NCI-H446 (cell line): ENCODE measurements at places on chromosomes 3 and 15.

GRCh38 chr3:134802428-134803050 is 7.5 kb downstream of the EPHB1 start:
- DNase-seq = no peak

- no peak for DNase-seq
Observed at GRCh38 chr3:195251336-195252065, 19.5 kb downstream of the XXYLT1 start.

GRCh38 chr3:171565481-171566058 is 105.4 kb upstream of the TNIK start:
- DNase-seq = peak; percentile 43

DNA sequence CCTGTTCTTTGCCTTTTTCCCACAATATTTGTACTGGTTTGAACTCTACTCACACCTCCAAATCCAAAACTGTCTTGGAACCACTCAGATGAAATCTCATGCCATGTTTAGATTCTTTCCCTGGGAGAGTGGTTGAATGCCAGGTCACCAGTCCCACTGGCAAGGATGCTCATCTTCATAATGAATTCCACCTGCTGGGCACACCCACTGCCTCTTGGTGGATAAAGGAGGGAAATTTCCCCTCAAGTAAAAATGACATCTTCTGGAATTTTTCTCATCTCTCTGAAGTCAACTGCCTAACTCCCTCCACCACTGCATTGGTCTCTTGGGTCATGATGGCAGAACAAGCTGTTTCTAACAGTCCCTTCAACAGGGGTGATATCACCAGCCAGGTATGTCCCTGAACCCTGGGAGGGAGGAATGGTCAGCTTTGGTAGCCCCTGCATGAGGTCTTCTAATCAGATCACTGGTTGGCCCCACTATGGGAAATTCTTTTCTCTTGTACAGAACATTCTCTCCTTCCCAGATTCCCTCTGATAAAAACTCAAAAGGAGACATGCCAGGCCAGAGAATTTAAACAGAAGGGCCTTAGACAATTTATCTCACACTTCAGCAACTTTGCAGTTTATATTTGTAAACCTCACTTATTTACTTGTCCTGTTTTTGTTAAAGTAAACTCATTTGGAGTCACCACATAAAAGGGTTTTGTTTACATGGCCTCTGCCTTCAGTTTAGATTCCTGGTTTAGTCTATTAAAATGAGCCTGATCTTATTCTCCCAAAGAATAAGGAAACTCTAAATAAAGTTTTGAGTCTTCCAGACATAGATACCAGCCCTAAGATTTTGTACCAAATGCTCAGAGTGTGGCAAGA is 143.4 kb downstream of the WNT5A start:
- no peak for DNase-seq

DNA sequence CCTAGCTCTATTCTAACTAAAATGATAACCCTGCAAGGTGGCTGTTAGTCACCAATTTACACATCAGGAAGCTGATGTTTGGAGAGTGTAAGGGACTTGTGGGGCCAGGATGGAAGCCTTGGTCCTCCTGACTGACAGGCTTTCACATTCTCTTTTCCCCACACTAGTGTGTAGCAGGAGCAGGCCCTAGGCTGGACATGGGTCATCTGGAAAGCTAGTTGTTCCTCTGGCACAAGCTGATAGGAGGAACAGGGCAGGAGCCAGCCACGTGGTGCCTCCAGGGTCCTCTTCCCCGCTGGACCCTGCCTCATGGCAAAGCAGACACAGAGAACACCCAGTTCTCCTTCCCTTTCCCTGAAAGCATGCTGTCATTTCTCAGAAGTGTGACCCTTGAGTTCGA is 18.1 kb upstream of the RBSN start:
- no peak for DNase-seq

GRCh38 chr15:83775738-83776137 is 121.8 kb downstream of the ADAMTSL3 start:
- DNase-seq = no peak

- no peak for DNase-seq
Observed at GRCh38 chr3:40045051-40045450, 235.6 kb downstream of the MYRIP start.

DNA sequence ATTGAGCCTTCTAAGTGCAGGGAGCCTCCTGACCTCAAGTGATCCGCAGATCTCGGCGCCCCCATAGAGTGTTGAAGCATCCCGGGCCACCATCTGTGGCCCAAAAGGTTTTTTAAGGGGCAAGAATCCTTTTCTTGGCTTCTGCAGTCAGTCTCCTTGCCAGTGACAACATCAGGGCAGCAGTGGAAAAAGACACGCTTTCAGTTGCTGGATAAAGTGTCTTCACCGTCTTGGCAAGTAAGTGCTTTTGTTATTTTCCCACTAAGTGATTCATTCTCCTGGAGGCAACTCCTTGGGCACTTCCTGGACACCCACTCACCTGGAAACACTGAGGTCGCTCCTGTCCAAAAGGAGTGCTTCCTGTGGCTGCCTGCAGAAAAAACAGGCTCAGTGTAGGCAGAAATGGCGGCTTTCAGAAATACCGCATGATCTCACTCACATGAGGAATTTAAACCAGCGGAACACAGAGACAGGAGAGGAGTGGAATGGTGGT is 71.7 kb upstream of the ABHD2 start:
- DNase-seq = no peak

- no peak for DNase-seq
Observed at GRCh38 chr3:17619968-17620367, 122.5 kb downstream of the TBC1D5 start.

DNA sequence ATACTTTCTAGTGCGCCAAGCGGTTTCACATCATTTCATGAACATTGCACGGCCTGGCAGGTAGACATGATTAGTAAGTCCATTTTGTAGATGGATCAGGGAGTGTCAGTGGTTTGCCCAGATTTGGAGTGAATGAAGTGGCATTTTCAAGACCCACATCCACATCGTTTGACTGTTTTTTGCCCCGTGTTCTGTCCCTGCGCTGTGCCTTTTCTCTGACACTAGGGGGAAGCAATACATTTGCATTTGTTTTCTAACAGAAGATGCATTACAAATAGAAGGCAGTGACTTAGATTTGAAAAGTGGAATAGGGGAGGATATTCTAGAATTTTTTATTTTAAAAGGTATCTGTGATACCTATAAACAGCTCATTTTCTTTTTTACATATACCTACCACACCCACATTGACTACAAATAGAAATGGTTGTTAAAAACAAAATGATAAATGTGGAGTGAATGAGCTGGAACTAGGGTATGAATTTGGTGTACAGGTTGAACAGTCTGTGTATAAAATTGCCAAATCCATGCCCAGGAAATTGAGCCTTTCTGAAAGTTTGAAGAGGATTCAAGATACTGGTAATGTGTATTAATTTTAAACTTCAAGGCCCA is 98.0 kb downstream of the USP13 start:
- DNase-seq = no peak

DNA sequence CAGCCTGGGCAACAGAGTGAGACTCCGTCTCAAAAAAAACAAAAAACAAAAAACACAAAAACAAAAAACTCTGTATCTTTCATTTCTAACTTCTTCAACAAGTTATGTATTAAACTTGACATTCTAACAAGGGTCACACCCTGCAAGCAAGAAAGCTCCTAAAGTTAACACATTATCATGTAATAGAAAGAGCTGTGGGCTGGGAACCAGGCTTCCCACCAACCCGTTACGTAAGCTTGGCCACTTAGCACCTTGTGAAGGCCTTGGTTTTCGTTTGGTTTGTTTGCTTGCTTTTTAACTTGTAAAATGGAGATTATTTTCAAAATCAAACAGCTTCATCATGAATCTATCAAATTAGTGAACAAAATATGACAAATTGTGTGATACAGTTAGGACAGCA is 47.0 kb downstream of the HEG1 start:
- no peak for DNase-seq

GRCh38 chr3:122977746-122978466 is 49.7 kb downstream of the SEMA5B start:
- DNase-seq = peak; percentile 92

- DNase-seq = no peak
Observed at GRCh38 chr15:67013696-67014095, 51.7 kb upstream of the SMAD3 start.

DNA sequence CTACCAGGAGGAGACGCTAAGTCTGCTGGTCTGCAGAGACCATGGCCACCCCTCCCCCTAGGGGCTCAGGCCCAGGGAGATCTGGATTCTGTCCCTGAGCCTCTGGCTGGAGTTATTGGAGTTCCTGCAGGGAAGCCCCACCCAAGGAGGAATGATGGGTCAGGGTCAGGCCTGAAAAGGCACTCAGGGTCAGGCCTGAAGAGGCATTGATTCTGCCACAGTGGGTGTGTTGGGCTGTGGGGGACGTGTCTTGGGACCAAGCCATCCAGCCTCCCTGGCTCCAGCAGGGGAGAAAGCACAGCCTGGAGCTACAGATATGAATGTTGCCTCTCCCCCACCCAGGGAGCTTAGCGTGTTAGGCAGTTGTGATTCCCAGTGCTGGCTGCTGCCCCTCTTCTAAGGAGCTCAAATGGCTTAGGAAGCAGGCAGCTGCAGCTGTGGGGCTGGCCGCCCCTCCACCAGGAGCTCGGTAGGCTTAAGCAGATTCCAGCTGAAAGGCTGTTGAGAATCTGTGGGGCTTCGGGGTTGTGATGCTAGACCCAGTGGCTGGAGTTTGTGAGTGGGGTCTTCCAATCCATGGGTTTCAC is 176.7 kb downstream of the CHL1 start:
- DNase-seq = no peak

GRCh38 chr3:134651347-134652041 is 672 bp upstream of the KY start:
- no peak for DNase-seq

- DNase-seq = no peak
Observed at GRCh38 chr3:52341123-52341522, 25.0 kb downstream of the DNAH1 start.

DNA sequence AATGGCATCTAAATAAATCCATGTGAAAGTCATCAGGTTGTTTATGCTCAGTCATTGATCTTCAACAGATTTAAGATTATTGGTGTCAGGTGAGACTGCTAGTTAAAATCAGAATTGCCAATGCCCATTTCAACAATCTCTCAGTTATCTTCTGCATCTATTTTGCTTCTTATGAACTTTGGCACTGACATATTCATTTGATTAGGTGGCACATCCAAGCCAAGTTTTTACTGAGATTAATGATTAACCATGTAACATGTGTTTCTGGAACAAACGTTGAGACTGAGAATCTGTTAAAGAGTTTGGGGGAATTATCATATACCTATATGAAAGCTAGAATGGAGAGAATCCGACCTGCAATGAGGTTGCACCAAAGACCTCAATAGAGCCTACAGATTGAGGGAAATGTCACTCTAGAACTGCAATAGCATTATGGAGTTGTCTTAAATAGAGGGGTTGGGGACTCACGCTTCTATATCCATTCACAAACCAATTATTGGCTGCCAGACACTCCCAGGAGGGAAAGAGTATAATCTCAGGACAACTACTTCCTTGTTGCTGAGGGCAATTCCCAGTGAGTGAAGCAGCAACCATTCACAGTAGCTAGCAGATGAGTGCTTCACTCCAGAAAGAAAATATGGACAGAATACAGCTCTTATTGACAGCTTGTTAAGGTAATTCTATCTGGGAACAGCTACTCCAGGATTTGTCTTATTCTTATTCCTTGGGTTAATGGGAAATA is 891.3 kb downstream of the SQOR start:
- DNase-seq = no peak

GRCh38 chr3:125212509-125213363 is at the start of gene SLC12A8:
SLC12A8 (minus strand) TSS chr3:125212748; CDS start chr3:125211349, 1,399 bp downstream.
- DNase-seq = no peak

- no peak for DNase-seq
Observed at GRCh38 chr15:39246523-39246922, 334.4 kb upstream of the THBS1 start.

GRCh38 chr15:47890397-47891150 is 173.3 kb downstream of the SEMA6D start:
- DNase-seq = no peak

- no peak for DNase-seq
Observed at GRCh38 chr3:156253150-156253549, 132.8 kb downstream of the KCNAB1 start.

DNA sequence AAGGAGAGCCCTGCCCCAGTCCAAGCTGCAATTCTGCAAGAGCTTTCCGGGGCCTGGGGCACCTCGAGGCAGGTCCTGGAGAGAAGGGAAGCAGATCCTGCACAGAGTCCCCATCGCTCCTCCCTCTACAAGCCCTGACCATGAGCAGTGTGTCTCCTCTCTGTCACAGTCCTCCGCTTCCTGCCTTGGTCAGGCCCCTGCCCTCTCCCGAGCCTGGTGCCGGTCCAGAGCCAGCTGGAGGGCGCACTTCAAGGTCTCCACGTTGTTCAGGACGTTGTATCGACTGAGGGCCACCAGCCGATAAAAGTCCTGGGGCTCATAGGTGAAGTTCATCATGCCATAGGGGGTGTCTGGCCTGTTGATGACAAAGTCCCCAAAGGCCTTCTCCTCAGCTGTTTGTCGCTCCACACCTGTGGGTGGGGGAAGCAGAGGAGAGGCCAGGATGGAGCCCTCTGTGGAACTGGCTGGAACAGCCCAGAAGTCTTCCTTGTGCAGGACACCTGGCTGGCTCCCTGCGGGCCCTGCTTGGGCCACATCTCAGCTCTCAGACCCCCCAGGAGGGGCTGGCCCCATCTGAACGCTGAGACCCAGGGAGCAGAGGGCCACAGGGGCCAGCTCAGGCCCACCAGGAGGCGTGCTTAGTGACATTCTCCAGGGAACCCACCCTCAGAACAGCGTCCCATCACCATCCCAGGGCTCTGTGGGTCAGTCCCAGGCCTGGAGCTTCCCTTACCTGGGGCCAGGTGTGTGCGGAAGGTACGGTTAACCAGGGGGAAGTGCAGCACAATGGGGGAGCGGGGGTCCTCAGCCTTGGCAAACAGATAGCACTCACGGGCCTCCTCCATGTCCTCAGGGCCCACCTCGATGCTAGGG is 14.4 kb downstream of the PLA2G4F start:
- no peak for DNase-seq

DNA sequence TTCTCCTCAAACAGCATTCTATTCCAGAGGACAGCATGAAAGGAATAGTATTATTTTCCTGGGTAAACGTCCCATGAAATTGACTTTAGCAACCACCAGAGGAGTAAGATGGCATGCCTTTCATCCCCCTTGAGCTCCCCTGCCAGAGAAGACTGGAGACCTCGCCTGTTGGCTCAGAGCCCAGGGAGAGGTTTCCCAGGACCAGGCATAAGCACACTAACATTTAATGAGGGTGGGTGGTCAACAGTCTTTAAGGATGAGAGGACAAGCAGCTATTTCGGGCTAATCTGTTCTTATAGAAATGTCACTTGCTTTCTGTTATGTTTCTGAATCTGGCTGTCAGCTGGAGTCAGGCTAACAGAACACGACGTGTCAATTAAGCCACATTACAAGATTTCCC is 390.5 kb downstream of the GABRG3 start:
- DNase-seq = no peak

- DNase-seq = peak; percentile 32
Observed at GRCh38 chr3:89372456-89372855, 265.0 kb downstream of the EPHA3 start.

GRCh38 chr3:151306168-151306810 is 10.3 kb downstream of the GPR87 start:
- DNase-seq = no peak

- DNase-seq = no peak
Observed at GRCh38 chr15:20407553-20407952, 134.0 kb downstream of the GOLGA6L6 start.

GRCh38 chr3:193378706-193379105 is at the start of gene ATP13A5:
ATP13A5 (minus strand) TSS chr3:193378753; CDS start chr3:193378725, 28 bp downstream.
- no peak for DNase-seq
